CD4-positive, alpha-beta T cell (primary cell): ENCODE measurements at places on chromosomes 16 and 17. TPM values are rescaled to one million over a fixed set of nuclear protein-coding genes. Genes with fewer than 3 reads are reported as not detected.

TMC5 gene
- total RNA-seq: not detected

SDF2 gene
- total RNA-seq: 32.0 TPM

OTOP2 gene
- not detected for total RNA-seq

DHRS7C gene
- not detected for total RNA-seq

MC1R gene
- 6.7 TPM for total RNA-seq

TMEM100 gene
- not detected for total RNA-seq

MYLK3 gene
- 0.38 TPM for total RNA-seq

CACNG1 gene
- total RNA-seq: not detected

DNA sequence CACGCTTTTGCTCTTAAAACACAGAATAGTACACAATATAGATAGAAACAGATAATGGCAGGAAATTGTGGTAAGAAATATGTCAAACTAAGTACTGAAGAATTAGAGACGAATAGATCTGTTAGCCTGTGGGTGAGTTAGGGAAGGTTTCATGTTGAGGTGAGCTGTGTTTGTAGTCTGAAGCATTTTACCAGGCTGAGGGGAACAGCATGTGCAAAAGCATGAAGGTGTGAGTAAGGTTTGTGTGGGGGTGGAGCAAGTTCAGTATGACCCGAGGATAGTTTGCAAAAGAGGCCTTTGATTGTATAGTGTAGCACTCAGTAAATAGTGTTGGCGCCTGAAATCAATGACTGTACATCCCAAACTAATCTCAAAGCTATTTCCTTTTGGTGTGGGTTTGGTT, 13.8 kb downstream of the IGSF6 start:
- peak; percentile 53 for DNase-seq

GRCh38 chr16:84546669-84547545, 42.4 kb upstream of the MEAK7 start:
- DNase-seq: no peak

DNA sequence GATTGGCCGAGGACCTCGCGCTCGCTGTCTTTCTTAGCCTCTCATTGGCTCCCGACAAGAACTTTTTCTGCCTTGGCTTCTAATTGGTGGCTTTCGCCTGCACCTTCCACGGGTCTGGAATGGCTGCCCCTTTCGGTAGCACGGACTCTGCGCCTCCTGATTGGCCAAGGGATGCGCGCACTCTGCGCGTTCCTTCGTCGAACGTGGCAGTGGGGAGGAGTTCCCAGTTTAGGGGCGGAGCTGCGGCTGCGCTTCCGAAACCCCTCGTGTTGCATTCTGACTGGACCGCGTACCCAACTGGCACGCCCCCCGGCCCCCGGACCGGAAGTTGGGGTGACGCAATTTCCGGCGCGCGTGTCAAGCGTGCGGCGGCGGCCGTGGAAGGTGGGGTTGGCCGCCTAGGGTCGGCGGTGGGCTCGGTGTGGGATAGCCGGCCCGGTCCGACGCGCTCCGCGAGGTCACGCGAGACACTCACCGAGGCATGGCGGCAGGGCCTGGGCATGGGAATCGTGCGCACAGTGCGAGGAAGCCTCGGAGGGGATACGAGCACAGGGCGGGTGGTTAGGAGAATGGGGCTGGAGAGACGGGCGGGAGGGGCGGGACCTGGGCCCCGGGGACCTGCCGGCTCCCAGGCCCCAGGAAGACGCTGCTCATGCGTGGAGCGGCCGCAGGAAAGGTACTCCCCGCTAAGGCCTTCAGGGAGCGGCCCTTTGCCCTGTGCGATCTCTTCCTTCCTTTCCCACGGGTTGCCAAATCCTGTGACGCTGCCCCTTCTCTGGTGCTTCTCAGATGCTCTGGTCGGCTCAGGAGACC, 627 bp upstream of the P4HB start:
- peak; percentile 98 for DNase-seq

DNA sequence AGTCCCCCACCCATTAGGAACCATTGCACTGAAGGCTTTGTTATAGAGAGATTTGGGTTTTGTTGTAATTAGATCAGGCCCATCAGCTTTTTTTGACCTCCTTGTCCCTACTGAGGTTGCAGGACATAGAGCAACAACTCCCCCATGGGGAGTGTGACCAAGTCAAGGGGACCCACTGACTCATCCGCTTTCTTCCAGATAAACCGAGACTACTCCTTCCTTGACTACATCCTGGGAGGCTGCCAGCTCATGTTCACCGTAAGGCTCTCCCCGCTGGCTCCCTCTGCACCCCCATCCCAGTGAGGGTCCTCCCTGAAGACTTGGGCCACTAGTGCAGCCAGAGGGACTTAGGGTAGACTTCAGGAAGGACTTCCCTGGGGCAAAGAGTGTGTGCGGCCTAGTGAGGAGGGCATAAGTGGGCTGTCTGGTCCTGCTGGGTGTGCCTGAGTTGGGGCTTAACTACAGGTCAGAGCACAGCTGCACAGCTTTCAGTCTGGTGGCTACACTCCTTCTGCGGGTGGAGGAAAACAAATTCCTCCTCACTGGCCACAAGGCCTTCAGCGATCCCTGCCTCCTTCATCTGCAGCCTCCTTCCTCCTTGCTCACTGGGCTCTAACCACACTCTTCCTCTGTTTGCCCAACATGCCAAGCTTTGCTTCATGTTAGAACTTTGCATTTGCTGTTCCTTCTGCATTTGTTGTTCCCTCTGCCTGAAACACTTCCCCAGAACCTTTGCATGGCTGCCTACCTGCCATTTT, 31.0 kb downstream of the CPNE2 start:
- DNase-seq: no peak

GRCh38 chr17:65750166-65750565, 188.7 kb upstream of the AXIN2 start:
- DNase-seq: no peak

DNA sequence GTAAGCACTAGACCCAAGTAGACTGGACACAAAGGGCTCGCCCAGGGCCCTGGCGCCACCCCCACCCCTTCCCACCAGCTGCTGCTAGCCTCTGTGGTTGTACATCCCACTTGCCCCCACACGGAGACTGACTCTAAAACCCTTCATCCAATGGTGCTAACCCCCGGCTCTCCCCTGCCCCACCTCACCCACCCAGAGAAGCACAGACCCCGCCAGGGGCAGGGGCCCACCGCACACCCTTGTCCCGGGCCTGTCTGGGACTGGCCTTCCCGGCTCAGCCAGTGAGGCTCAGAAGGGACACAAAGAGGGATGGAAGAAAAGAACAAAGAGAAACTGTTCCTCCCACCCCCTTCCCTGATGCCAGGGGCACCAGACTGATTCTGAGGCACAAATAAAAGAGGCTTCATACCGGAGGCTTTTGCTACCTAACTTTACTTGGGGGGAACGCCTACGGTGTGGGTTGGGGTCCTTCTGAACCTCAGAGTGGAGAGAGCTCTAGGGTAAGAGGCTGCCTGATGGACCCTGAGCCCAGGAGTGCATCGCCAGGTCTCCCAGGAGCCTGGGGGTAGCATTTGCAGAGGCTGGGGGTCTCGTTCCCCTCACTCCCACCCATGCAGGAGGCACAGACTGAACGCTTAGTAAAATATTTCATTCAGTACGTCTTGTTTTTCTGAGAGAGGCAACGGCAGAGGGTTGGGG, 8.2 kb downstream of the CORO6 start:
- DNase-seq: no peak

DNA sequence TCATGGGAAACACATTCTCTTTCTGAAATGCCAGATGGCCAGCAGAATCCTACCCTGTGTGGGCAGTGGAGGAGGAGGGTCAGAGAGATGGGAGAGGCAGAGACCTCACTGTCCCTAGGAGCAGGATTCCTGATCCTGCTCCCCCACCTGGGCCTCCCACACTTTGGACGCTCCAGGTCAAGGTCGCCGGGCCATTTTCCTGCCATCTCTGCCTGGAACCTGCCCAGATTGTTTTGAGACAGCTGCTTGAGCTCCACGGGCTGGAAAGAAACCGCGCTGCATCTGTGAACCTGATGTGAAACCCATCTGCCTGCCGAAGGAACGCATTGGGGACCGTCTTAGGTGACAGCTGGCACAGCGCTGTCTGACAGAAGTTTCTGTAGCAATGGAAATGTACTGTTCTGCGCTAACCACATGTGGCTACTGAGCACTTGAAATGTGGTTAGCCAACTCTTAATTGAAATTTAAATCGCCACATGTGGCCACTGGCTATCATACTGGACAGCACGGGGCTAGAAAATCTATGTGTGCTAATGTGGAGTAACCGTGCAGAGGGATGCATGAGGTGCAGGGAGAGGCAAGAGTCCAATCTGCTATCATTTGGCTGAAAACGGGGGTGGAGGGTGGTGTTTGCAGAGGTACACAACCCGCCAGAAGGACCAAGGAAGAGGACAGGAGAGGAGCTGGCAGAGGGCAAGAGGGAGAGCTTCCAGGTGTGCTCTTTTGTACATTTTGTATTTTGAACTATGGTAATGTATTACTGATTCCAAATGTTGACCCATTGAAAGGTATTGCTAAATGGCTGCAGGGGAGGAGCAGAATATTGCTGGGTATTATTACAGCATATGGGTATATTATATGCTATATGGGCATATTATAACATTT, 15.4 kb upstream of the NUBP1 start:
- no peak for DNase-seq

GRCh38 chr16:31077592-31078396, 3.6 kb downstream of the ZNF646 start:
- no peak for DNase-seq

DNA sequence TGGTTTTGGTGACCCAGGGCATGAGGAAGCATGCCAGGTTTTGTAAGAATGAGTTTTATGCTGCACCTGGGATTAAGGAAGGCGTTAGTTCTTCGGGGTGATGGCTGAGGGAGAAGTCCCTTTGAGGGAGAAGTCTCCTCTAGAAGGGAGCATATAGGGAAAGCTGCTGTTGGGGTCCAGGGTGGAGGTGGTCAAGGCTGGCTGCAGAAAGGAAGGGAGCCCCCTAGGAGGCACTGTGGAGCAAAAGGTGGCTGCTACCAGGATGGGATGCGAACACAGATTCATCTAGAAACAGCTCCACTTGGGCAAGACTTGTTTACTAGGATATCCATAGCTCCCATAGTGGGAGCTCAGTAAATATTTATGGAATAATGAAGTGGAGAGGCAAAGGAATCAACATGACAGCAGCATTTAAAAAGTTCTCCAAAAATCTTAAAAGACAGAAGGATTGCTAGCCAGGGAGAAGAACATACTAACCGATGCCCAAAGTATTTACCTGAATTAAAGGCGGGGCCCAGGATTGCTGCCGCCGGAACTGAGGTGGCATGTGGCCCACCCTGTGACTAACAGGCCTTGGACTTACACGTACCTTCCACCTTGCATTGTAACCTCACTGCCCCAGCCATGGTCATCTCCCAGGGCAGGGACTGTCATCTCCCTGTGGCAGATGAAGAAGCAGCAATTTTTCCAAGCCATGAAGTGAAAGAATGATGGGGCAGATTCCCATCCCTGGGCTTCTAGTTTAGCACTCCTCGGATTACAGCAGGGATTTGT, 7.1 kb upstream of the LPCAT2 start:
- DNase-seq: no peak

GRCh38 chr17:77531641-77532040, 390.9 kb downstream of the SEC14L1 start:
- no peak for DNase-seq

DNA sequence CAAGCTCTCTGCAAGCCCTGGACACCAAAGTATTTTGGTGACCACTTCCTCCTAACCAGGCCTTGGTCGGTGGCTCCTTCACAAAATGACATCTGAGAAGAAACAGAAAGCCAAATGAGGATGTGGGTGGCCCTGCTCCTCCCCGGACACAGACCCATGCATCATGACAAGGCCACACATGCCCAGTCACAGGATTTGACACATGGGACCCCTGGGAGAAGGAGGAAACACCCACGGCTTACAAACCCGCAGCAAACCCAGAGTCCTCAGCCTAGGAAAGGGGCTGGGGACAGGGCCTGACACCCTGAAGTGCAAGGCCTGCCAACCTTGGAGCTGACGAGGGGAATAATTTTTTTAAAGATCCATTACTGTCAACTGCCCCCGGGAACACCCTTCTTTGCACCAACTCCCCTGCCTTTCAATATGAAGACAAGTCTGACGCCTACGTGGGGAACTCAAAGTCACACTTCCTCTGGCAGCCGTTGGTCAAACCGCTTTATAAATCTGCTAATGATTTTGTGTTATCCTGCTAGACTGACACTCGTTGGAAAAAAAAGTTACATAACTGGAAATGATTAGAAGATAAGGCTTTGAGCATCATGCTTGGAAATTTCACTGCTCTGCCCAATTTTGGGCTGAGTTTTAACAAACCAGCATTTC, 41.3 kb downstream of the GAS7 start:
- no peak for DNase-seq

DNA sequence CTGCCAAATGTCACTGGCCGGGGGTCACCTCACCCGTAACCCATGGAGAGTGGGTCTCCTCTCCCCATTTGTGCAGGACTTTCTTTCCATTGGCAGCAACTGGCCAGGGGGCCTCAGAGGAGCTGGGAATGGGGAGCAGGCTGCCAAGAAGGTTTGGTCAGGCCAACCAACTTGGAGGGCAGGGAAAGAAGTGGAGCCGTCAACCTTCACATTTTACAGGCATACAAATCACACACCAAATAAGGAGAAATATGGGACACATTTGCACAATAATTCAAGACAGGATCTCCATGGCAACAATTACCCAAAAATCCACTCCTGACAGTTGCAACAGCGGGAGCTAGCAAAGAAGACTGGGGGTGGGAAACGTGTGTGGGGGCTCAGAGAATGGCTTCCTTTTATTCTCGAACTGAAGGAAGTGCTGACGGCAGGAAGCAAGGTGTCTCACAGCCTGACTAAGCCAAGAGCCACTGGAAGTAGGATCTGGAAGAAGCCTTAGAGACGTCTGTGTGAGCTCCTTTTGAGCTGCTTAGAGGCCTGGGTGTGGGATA, 20.9 kb downstream of the RPRML start:
- no peak for DNase-seq

GRCh38 chr17:7987112-7987893, 15.1 kb upstream of the GUCY2D start:
- DNase-seq: no peak

DNA sequence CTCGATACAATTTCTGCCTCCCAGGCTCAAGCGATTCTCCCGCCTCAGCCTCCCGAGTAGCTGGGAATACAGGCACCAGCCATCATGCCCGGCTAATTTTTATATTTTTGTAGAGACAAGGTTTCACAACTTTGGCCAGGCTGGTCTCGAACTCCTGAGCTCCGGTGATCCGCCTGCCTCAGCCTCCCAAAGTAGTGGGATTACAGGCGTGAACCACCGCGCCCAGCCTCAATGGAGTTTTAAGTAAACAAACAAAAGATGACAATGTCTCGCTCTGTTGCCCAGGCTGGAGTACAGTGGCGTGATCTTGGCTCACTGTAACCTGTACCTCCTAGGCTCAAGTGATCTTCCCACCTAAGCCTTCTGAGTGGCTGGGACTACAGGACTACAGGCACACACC, 52.6 kb upstream of the TRAP1 start:
- DNase-seq: no peak
